Lower lobe of right lung (tissue), 2 donors: ENCODE measurements at places on chromosomes 3 and 15.
A peak's percentile ranks its signal among the peaks of the same experiment; 100 is the strongest.

GRCh38 chr3:149764302-149764701, 12.0 kb upstream of the COMMD2 start:
- no peak overlapping the region for H3K27ac ChIP-seq
- H3K4me3 ChIP-seq, result no peak overlapping the region
- no peaks in the 10 kb centered on the region for H3K27me3 ChIP-seq

GRCh38 chr3:136749091-136749490, 3.1 kb downstream of the STAG1 start:
- no peaks in the 10 kb centered on the region for H3K27me3 ChIP-seq
- peaks cover 48% of the 10 kb centered on the region for H3K4me1 ChIP-seq
- no peaks in the 10 kb centered on the region for H3K36me3 ChIP-seq
- H3K27ac ChIP-seq, result peak overlapping the region; percentile 38

- no peaks in the 10 kb centered on the region for H3K27me3 ChIP-seq
- H3K4me3 ChIP-seq, result no peak overlapping the region
- no peaks in the 10 kb centered on the region for H3K36me3 ChIP-seq
- H3K27ac ChIP-seq, result peak overlapping the region; percentile 46
- peaks cover 61% of the 10 kb centered on the region for H3K4me1 ChIP-seq
Measured at GRCh38 chr3:49349348-49350114, 8.6 kb downstream of the GPX1 start.

- H3K36me3 ChIP-seq, result peaks cover 44% of the 10 kb centered on the region
- H3K27me3 ChIP-seq, result no peaks in the 10 kb centered on the region
- DNase-seq, result peak; percentile 69
Measured at GRCh38 chr3:58167431-58168351, 43.1 kb downstream of the DNASE1L3 start.

- H3K27me3 ChIP-seq, result no peaks in the 10 kb centered on the region
- H3K4me1 ChIP-seq, result peaks cover 31% of the 10 kb centered on the region
- peak overlapping the region; percentile 31 for H3K27ac ChIP-seq
- H3K36me3 ChIP-seq, result peaks cover 42% of the 10 kb centered on the region
- no peak for DNase-seq
Measured at GRCh38 chr3:48247401-48247811, 6.5 kb downstream of the ZNF589 start.

DNA sequence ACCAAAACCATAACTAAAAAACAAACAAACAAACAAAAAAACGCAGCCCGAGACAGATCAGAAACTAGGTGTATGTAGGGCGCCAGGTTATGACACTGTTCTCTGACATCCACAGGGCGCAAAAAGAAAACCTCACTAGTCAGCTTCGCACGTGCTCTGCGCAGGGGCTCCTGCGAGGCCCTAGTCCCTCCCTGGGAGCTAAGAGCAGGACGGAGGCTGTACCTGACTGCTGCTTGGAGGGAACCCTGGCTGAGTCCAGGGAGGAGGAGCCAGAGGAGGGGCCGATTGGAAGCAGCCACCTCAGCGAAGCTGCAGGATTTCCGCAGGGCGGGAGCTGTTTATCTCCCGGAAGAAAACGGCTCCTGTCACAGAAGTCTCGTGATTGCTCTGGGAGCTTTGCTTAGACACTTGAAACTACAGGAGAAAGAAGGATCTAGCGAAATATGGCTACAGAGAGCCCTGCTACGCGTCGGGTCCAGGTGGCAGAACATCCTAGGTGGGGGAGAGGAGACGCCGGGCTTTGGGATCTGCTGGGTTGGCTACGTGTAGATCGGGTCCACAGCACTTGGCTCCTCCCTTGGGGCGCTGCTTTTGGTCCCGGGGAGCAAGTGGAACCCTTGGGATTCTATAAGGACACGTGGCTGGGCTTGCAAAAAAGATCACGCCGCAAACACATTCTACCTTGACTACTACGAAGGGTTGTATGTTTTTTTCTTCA, at the start of gene GALK2:
Gene GALK2 (plus strand): TSS at position 368 of the 718 bp plus-strand sequence. CDS start 76 bp downstream, at position 444.
- DNase-seq, result peak; percentile 89
- peak within 1 kb of the TSS; percentile 71 for H3K4me3 ChIP-seq
- H3K27ac ChIP-seq, result peak within 1 kb of the TSS; percentile 84
- H3K27me3 ChIP-seq, result no peaks in the 10 kb centered on the region
- H3K4me1 ChIP-seq, result peaks cover 13% of the 10 kb centered on the region

GRCh38 chr3:139944256-139944910, 9.4 kb downstream of the CLSTN2 start:
- no peak overlapping the region for H3K27ac ChIP-seq
- H3K4me1 ChIP-seq, result no peaks in the 10 kb centered on the region
- DNase-seq, result no peak
- H3K27me3 ChIP-seq, result peaks cover 4% of the 10 kb centered on the region
- H3K4me3 ChIP-seq, result no peak overlapping the region
- no peaks in the 10 kb centered on the region for H3K36me3 ChIP-seq

- no peaks in the 10 kb centered on the region for H3K36me3 ChIP-seq
- H3K27ac ChIP-seq, result no peak overlapping the region
- no peaks in the 10 kb centered on the region for H3K27me3 ChIP-seq
- no peak overlapping the region for H3K4me3 ChIP-seq
- peaks cover 18% of the 10 kb centered on the region for H3K4me1 ChIP-seq
Measured at GRCh38 chr15:78979456-78980320, 34.8 kb upstream of the CTSH start.

- DNase-seq, result peak; percentile 39
- no peak overlapping the region for H3K27ac ChIP-seq
- H3K36me3 ChIP-seq, result no peaks in the 10 kb centered on the region
Measured at GRCh38 chr3:13276438-13277195, 143.5 kb downstream of the NUP210 start.

GRCh38 chr3:165544432-165544831, 292.8 kb downstream of the BCHE start:
- no peak overlapping the region for H3K4me3 ChIP-seq
- H3K36me3 ChIP-seq, result no peaks in the 10 kb centered on the region
- H3K27ac ChIP-seq, result no peak overlapping the region
- no peak for DNase-seq

DNA sequence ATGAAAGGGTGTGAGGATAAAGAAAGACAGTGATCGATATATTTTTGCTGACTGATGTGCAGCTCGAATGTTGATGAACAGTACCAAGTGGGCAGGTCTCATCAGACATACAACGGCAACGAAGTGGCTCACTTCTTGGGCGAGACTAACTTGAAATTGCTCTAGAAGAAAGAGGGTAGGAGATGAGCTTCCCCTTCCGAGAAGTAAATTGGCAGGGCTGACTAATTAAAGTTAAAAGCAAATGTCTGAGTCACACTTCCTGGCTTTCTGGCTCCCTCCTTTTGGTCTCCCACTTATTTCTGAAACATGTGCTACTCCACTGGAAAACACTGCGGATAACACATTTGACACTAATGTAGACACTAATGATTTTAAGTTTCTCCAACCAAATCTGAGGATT, 228.3 kb downstream of the ABHD5 start:
- DNase-seq, result no peak
- H3K27me3 ChIP-seq, result peaks cover 6% of the 10 kb centered on the region
- H3K36me3 ChIP-seq, result no peaks in the 10 kb centered on the region
- no peak overlapping the region for H3K27ac ChIP-seq

DNA sequence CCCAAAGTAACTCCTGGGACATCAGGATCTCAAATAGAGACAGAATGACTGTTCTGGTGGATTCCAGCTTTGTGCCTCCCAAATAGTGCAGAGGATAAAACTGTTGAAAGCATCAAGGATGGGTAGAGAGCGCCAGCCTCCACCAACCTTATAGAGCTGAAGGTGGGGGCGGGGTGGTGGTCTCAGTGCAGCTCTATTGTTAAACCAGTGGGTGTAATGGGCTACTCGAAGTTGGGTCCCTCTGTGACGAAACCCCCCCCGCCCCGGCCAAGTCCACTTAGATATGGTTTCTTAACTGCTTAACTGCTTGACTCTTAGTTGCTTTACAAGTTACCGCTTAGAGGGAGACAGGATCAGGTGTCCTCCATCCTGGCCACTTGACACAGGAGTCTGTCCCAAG, 22.7 kb downstream of the DHX30 start:
- H3K4me1 ChIP-seq, result peaks cover 24% of the 10 kb centered on the region
- peak overlapping the region; percentile 98 for H3K4me3 ChIP-seq
- H3K27ac ChIP-seq, result peak overlapping the region; percentile 85
- no peak for DNase-seq
- H3K27me3 ChIP-seq, result no peaks in the 10 kb centered on the region

GRCh38 chr3:129087138-129087702, 26.6 kb downstream of the GP9 start:
- H3K4me3 ChIP-seq, result no peak overlapping the region
- H3K4me1 ChIP-seq, result peaks cover 10% of the 10 kb centered on the region
- H3K36me3 ChIP-seq, result peaks cover 12% of the 10 kb centered on the region

DNA sequence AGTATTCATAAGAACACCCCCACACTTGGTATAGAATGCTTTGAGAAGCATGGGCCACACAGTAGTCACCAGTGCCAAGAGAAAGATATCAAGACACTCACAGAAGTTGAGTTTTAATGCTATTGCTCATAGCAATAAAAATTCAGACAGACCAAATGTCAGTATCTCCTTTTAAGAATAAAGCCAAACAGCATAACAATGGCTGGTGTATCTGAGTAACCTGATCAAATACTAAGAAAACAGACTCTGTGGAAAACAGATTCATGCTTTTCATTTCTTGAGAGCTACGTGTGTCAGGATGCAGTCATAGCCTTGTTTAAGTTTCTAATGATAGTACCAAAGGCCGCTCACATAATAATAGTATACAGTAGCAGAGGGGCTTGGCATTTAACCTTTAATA, 778.5 kb downstream of the MECOM start:
- no peak overlapping the region for H3K27ac ChIP-seq
- no peak for DNase-seq
- no peaks in the 10 kb centered on the region for H3K27me3 ChIP-seq
- H3K36me3 ChIP-seq, result no peaks in the 10 kb centered on the region
- H3K4me1 ChIP-seq, result no peaks in the 10 kb centered on the region

DNA sequence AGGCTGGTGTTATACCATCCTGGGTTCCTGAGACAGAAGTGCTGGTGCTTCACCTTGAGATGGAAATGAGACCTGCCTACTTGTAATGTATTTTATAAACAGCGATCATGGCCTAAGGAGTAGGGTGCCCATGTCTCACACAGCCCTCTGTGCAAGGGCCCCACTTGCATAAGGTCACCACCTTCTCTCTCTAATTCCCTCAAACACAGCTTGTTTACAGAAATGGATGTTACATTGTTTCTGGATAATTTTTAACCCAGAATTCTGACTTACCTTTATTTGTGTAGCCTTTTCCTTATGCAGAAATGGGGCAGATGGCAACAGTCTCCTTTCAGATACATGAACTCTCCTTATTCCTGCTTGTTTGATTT, 95.1 kb upstream of the UMPS start:
- H3K27ac ChIP-seq, result no peak overlapping the region
- no peaks in the 10 kb centered on the region for H3K27me3 ChIP-seq
- no peak overlapping the region for H3K4me3 ChIP-seq
- H3K36me3 ChIP-seq, result no peaks in the 10 kb centered on the region
- no peaks in the 10 kb centered on the region for H3K4me1 ChIP-seq

- no peaks in the 10 kb centered on the region for H3K36me3 ChIP-seq
- no peak for DNase-seq
- H3K4me1 ChIP-seq, result peaks cover 8% of the 10 kb centered on the region
- H3K27ac ChIP-seq, result no peak overlapping the region
- H3K27me3 ChIP-seq, result peaks cover 24% of the 10 kb centered on the region
Measured at GRCh38 chr3:14606669-14607339, 44.8 kb upstream of the CCDC174 start.

- peaks cover 55% of the 10 kb centered on the region for H3K4me1 ChIP-seq
- no peak for DNase-seq
- H3K4me3 ChIP-seq, result no peak overlapping the region
- peak overlapping the region; percentile 22 for H3K27ac ChIP-seq
- no peaks in the 10 kb centered on the region for H3K27me3 ChIP-seq
- H3K36me3 ChIP-seq, result no peaks in the 10 kb centered on the region
Measured at GRCh38 chr15:90055182-90055581, 47.1 kb downstream of the IDH2 start.

- H3K4me3 ChIP-seq, result no peak overlapping the region
- H3K4me1 ChIP-seq, result peaks cover 9% of the 10 kb centered on the region
- no peak overlapping the region for H3K27ac ChIP-seq
- DNase-seq, result no peak
- no peaks in the 10 kb centered on the region for H3K36me3 ChIP-seq
Measured at GRCh38 chr3:157531301-157531660, 28.1 kb upstream of the VEPH1 start.

GRCh38 chr3:52167240-52167639, 13.0 kb upstream of the POC1A start:
- no peaks in the 10 kb centered on the region for H3K4me1 ChIP-seq
- H3K36me3 ChIP-seq, result no peaks in the 10 kb centered on the region
- DNase-seq, result no peak
- H3K27ac ChIP-seq, result no peak overlapping the region

DNA sequence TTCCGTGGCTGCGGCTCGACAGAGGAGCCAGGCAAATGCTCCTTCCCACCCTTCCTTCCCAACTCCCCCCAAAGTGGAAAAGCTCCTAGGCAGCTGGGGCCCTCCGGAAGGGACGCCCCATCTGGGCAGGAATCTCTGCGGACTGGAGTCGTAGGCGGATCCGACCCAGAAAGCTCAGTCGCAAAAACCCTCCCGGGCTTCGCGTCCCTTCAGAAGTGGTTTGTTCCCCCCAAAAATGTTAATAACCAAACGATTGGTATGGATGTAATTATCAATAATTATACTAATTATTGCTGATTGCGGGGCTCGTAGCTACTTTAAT, 3.8 kb downstream of the RNU6-1 start:
- H3K27me3 ChIP-seq, result peaks cover 52% of the 10 kb centered on the region
- H3K36me3 ChIP-seq, result no peaks in the 10 kb centered on the region
- H3K27ac ChIP-seq, result no peak overlapping the region
- no peak for DNase-seq

DNA sequence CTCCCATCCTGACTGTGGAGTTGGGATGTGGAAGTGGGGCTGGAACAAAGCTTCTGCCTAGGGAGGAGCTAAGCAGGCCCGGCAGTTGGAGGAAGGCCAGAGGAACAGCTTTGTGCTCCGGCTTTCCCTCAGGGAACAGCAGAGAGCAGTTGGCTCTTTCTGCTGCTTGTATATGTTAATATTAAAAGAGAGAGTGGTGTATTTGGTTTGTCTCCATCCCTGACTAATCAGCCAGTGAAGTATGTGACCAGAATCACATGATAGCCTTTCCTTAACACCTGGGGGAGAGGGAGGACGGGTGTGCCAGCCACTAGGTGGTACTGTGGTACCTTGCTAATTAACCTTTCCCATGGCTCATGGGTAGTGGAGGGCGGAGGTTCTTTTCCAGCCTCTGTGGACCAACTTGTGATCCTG, 10.0 kb downstream of the EIF2B5 start:
- H3K27ac ChIP-seq, result no peak overlapping the region
- H3K4me1 ChIP-seq, result no peaks in the 10 kb centered on the region
- H3K27me3 ChIP-seq, result no peaks in the 10 kb centered on the region
- H3K36me3 ChIP-seq, result peaks cover 68% of the 10 kb centered on the region
- no peak overlapping the region for H3K4me3 ChIP-seq
- DNase-seq, result peak; percentile 51

- H3K36me3 ChIP-seq, result no peaks in the 10 kb centered on the region
- H3K4me3 ChIP-seq, result no peak overlapping the region
- DNase-seq, result no peak
- H3K27ac ChIP-seq, result no peak overlapping the region
- H3K27me3 ChIP-seq, result no peaks in the 10 kb centered on the region
Measured at GRCh38 chr3:19046440-19046839, 101.9 kb upstream of the KCNH8 start.

- no peaks in the 10 kb centered on the region for H3K36me3 ChIP-seq
- DNase-seq, result no peak
- peak overlapping the region; percentile 68 for H3K4me3 ChIP-seq
Measured at GRCh38 chr15:40595219-40595618, 1.2 kb downstream of the KNL1 start.
